NCI-H2171 (cell line): ENCODE measurements at places on chromosomes 1 and 21.

DNA sequence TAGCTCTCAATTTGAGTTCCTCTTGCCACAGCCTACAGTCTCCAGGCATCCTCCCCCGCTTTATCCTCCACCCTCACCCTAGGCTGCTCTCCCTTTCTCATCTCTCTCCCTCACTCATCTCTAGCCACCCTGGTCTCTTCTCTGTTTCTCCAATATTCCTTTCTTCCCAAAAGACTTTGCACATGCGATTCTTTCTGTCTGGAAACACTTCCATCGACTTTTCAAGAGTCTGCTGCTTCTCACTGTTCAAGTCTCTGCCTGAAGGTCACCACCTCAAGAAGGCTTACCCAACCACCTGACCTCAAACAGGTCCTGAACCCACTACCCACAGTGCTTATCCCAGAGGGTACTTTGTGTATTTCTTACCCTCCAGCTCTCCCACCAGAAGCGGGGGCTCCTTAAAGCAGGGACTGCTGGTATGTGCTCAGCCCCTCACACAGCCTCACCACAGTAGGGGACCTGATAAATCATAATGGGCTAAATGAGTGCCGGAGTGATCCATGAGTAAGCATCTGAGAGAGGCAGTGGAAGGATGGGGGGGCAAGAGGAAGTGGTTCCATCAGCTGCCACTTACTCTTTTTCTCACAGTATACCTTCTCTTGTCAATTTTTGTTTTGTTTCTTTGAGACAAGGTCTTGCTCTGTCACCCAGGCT lies 14.3 kb upstream of the KRTAP19-8 start:
- DNase-seq, result no peak

DNA sequence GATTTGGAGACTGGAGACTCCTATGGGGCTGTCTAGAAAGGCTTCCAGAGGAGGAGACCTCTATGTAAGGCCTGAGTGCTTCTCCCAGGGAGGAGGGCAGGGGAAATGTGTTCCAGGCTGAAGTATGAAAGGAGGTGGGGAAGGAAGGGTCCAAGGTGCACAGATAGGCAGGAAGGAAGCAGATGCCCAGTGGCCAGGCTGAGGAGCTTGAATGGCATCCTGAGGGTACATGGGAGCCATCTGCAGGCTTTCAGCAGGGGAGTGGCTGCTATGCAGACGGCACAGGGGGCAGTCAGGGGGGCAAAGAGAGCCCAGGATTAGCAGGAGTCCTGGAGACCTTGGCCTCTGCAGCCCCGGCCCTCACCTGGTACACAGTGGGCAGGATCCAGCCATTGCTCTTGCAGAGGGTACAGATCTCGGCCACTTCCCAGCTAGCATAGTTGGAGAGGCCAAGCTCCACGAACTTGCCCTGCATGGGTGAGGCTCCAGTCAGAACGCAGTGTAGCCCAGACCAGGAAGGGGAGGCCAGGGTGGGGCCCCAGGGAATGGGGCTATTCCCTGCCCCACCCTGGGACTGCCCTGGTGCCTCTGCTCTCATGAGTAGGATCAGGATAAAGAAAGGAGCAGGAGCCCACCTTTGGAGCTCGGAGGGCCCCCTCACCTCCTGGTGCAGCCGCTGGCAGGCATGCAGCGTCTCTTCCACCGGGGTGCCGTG lies 4.0 kb downstream of the AKR7A2 start:
- no peak for DNase-seq

DNA sequence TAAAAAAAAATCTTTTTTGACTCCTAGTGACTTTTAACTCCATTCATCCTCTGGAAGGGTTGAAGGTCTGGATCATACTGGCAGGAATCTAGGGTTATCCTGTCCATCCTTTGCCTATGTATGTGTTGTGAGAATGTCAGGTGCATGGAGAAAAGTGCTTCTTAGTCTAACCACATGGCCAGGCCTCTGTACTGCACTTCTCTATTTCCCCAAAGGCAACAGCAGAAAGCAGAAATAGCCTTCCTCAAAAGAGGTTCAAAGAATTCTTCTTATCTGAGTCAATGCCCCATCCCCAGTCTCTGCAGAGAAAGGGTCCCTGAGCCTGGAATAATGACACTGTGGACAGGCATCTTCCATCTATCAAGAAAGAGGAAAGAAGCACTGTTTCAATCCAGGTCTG lies 85.7 kb upstream of the CD34 start:
- no peak for DNase-seq

DNA sequence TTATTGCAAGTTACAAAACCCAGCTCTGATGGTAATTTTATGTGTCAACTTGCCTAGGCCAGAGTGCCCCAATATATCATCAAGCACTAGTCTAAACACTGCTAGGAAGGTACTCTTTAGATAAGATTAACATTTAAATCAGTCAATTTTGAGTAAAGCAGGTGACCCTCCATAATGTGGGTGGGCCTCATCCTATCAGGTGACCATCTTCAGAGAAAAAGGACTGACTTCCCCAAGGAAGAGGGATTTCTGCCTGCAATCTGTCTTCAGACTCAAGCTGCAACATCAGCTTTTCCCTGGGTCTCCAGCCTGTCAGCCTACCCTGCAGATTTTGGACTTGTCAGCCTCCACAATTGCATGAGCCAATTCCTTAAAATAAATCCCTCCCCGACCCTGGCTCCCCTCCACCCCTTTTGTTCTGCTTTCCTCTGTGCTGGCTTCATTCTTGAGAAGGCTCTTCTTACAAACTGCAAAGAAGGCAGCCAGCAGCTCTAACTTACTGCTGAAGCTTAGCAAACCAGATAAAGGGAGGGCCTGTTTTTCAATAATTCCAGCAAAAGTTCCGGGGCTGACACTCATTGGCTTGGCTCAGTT lies 56.4 kb upstream of the RUNX3 start:
- no peak for DNase-seq

DNA sequence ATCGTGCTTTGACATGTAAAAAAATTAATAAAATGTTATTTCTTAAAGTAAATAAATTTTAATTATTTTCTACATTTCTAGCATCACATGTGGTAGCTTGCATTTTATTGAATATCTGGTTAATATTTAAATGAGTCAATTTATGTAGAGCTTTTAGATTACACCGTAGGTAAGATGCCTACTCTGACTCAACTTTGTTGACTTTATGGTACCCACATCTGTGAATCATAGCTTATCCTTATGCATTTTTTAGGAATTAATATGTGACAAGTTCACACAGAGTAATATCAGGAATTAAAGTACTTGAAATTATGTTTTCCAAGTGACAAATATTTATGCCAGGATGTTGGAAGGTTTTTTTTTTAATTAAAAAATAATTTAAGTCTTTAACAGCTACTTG lies 120.7 kb downstream of the LEPR start:
- DNase-seq, result no peak

GRCh38 chr1:59078070-59078800 lies 218.7 kb upstream of the FGGY start:
- no peak for DNase-seq

GRCh38 chr1:34682452-34683223 lies 72.2 kb upstream of the GJB5 start:
- no peak for DNase-seq

DNA sequence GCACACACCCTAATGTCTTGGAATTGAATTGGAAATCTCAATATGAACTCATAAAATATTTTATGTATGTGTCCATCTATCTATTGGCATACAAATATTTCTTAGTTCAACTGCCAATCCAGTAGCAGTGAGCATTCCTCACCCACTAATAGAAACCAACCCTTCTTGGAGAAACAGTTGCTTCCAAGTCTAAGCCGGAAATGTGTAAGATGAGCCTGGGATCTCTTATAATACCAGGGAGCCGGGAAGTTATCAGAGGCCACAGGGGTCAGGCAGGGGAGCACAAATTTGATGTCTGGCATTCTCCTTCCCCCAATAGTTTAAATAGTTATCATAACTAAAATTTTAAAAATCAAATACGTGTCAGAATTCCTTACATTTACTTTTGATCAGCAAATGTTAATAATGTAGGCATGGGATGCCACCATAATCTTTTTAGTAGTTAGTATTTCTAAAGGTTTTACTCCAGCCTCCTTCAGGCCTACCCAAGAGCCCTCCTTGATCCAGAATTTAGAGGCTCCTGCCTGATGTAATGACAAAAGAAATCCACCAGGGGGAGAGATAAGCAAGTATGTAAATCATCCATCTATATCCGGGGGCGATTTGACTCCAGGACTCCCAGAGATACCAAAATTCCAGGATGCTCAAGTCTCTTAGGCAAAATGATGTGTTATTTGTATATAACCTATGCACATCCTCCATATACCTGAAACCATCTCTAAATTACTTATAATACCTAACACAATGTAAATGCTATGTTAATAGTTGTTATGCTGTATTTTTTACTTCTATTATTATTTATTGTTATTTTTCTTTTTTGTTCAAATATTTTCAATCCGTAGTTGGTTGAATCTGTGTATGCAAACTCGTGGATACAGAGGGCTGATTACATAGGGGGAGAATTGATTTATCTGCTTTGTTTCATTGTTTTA lies 218.7 kb upstream of the COA6 start:
- peak; percentile 67 for DNase-seq

- DNase-seq, result no peak
These were observed 26.8 kb downstream of the UMODL1 start for GRCh38 chr21:42097860-42098454.
